Cerebellar cortex (tissue), 1 donor: ENCODE measurements at places on chromosomes 11 and 22.

DNA sequence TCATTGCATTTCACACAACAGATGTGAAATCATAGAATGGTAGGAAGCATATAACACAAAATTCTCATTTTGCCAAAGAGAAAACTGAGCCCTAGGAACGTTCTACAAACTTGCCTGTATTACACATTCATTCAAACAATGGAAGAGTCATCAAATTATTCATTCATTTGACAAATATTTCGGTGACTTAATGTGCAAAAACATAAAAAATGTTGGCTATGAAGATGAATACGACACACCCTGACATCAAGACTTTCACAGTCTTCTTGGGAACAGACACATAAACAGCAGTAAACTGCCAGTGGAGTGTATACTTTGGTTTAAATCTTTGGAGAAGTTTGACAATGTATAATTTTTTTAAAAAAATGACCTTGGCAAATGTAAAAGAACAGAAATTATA lies 20.4 kb upstream of the C11orf87 start:
- no peak for DNase-seq

DNA sequence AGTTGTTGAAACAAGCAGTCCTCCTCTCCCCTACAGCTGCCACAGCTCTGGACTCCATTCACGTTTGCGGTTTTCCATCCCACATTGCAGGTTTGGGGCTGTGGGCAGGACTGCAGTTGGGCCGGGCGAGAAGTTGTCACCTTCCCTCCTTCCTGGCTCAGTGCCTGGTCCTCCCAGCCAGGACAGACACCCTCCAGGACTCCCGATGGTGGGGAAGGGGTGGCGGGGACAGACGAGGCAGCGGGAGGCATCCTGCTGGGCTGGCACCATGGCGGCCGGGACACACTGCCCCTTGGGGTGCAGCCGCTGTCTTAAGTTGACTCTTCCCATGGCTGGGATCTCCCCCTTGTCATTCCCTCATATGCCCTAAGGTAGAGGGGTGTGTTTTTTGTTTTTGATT lies 615.2 kb downstream of the BRD1 start:
- DNase-seq = no peak

- DNase-seq = no peak
Observed at GRCh38 chr11:8640267-8640906, 42.1 kb downstream of the TRIM66 start.

GRCh38 chr11:33825854-33826560 lies 51.7 kb upstream of the FBXO3 start:
- DNase-seq = no peak

DNA sequence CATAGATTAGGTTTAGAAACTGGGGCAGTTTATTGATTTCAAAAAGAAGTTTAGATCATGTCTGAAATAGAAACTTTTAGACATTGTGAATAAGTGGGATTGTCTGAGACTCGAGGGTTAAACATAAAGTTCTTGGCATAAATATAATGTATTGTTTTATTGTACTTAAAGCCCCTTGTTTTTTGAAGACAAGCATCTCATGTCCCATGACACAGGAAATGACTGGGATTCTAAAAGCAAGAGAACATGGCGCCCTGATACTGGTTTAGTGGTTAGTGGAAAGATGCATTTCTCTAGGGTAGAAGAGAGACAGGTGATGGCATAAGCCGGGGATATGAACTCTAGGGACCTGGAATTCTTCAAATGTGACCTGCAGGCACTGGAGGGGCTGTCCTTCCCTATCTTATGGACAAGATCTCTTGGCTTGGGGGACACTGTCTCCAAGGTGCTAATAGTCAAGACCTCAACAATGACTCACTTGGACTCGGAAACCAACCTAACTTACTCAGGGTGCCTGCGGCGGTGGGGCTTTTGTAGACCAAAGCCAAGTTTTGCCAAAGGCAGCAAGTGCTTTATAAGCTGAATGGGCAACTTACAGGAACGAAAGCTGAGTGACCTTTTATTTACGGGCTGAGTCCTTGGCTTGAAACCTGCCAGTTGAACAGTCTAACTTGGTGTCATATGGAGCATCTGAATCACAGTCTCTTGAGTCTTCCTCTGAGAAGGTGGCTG lies 48.2 kb downstream of the UBASH3B start:
- no peak for DNase-seq

- no peak for DNase-seq
Observed at GRCh38 chr11:88102598-88102934, 72.7 kb downstream of the RAB38 start.

GRCh38 chr11:81039916-81040524 lies 1599.2 kb upstream of the TENM4 start:
- no peak for DNase-seq

GRCh38 chr11:84817998-84818397 lies 809.1 kb downstream of the DLG2 start:
- no peak for DNase-seq

- no peak for DNase-seq
Observed at GRCh38 chr11:112852143-112852866, 108.9 kb upstream of the NCAM1 start.

GRCh38 chr11:12372111-12372510 lies 5.3 kb upstream of the PARVA start:
- DNase-seq = no peak

GRCh38 chr22:43995057-43995685 lies 28.9 kb upstream of the PARVB start:
- no peak for DNase-seq

DNA sequence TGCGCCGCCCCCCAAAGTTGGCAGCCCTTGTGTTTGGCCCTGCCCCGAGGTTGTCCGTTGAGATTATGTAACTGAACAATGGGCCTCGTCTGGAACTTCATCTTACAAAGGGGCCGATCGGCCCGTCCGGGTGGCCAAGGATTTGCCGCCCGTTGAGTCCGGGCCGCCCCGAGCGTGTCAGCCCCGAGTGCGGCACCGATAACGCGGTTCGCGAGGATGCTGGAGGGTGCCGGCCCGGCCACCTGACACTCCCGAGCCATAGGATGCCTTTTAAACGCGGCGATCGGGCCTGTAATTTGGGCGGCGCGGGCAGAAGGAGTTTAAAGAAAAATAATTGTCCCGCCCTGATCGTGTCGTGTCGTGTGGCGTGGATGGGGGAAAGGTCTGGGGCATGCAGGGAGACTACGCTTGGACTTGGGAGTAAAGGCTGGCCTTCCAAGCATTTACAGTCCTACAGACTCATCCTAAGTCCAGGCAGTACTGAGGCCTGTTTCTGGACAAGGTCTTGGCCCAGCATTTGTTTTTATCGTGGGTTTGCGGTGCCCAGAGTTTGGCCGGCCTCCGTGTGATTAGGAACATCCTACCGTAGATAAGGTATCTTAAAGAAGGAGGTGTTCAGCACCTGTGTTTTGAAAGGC lies 1.3 kb downstream of the WEE1 start:
- peak; percentile 36 for DNase-seq

DNA sequence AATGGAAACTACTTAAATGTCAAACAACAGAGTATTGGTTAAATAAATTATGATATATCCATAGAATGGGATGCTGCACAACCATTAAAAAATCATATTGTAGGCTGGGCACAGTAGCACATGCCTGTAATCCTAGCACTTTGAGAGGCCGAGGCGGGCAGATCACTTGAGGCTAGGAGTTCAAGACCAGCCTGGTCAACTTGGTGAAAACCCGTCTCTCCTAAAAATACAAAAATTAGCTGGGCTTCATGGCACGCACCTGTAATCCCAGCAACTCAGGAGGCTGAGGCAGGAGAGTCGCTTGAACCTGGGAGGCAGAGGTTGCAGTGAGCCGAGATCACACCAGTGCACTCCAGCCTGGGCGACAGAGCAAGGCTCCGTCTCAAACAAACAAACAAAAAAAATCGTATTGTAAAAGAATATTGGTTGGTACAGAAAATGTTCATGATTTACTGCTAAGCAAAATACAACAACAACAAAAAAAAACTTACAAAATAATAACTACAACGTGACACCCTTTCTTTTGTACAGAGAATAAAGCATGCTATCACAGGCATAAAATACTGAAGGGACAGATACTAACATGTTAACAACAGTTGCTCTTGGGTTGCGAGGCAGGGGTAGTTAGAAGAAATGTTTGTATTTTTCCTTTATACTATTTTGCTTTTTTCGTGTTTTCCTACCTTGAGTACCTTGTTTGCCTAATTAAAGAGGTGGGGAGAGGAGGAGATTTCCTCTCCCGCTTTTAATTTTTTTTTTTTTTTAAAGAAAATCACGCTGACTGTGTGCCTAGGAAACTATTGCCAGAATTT lies 21.3 kb upstream of the RRAS2 start:
- DNase-seq = no peak

GRCh38 chr11:69354545-69354897 lies 60.6 kb downstream of the MYEOV start:
- no peak for DNase-seq

DNA sequence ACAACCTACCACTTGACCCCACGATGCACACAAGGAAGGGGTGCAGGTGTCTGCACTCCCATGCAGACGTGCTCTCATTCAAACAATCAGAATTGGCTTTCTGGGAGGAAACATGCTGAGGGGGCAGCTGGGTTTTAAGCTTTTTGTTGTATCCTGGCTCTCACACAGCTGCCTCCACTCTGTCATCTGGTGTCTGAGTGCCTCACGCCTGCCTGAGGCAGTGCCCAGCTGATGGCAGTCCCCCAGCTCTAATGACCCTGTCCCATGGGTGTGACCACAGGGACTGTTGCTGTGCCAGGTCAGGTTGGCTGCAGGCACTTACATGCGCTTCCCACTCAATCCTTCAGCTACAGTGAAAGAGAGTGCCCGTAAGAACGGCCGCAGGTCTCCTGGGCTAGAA lies 53.7 kb downstream of the ARFGAP3 start:
- DNase-seq = no peak

- peak; percentile 33 for DNase-seq
Observed at GRCh38 chr11:13962562-13963168, at the start of gene SPON1. TSS of gene SPON1 (plus strand) at chr11:13962723. CDS start at chr11:13962905, 182 bp downstream.

DNA sequence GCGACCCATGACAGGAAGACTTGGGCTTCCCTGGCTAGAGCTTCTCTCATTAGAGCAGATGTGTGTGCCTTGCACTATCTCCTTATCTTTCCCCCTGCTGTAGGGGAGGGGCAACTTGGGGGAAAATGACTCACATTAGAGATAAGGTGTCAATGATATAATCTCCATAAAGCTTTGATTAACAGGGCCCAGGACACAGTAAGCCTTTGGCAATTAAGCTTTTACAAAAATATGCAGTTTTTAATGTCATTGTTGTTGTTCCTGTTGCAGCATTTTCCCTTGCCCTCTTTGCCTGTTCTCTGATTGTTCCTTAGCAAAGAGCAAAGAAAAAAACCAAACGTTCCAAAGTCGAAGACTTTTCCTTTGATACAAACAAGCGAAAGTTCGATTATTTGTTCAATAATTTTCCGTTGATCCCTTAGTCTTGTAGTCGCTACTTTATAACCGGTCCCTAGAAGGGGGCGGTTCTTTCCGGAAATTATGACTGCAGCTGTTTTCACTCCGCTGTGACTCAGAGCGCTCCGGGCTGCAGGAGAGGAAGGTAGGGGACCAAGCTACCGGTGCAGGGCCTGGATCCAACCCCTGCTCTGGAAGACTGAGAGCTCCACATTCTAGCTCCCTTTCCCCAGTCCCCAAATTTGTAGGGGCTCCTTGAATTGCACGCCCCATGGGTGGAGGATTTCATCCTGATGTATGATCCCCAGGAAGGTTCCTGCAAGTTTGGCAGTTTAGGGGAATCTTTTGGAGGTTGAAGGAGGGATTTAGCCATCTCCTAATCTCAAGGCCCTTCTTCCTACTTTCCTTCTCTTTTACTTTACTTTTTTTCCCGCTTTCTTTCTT lies at the start of gene VWA5A:
VWA5A (plus strand) TSS at position 509 of the 840 bp plus-strand sequence. CDS start 2,062 bp downstream, outside the sequence.
- DNase-seq = peak; percentile 16

DNA sequence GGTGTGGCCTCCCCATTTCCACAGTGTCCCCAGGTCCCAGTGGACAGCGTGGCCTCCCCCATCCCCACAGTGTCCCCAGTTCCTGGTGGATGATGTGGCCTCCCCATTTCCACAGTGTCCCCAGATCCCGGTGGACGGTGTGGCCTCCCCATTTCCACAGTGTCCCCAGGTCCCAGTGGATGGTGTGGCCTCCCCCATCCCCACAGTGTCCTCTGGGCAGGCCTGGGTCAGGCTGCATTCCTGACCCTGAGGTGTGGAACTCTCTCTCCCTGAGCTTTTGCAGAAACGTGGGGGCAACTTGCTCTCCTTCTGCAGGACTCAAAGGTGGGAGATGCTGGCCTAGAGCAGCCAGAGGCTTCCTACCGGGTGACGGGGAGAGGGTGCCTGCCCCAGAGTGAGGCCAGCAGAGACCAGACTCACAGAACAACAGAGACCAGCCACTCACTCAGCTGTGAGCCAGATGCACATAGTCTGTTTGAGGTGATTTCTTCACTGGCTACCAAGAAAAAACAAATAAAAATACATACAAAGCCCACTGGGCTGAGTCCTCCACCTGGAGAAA lies 85.8 kb upstream of the FGF3 start:
- DNase-seq = no peak

GRCh38 chr22:24393012-24393559 lies 34.3 kb upstream of the ADORA2A start:
- DNase-seq = no peak

DNA sequence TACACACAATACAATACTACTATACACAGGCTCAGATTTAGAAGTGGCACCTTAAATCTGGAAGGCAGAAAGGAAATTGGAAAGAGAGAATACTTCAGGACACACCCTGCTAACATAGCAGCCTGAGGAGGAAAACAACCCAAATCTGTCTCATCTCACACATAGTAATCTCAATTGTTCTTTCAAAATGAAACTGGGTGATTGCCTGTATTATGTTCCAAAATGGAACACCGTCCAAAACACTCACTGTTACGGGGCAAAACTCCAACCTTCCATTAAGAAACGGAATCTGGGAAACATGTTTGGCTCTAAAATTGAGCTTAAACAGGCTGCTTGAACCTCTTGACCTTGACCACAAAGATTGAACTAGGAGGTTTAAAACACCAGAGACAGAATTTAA lies 572.6 kb downstream of the OPCML start:
- peak; percentile 70 for DNase-seq

DNA sequence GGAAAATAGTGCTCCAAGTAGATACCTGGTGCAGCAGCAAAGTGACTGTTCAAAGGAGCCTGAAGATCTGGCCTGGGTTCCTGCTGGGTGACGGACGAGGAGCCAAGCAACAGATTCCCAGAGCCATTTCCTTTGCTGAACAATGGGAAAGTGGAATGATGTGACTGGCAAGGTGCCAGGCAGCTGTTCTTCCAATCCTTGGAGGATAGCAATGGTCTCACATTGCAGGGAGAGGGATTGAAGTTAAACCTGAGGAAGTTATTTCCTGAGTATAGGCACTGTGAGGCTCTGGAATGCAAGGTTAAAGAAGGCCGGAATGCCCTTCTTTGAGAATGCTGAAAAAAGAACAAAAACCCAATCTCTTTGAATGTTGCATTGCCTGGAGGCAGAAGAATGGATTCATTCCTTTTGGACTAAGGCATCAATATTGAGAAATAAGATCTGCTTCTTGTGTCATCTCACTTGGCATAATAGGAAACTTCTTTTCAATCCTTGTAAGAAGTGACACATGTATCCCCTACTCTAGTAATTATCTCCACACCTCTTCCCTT lies 223.8 kb downstream of the BLID start:
- no peak for DNase-seq

- DNase-seq = no peak
Observed at GRCh38 chr11:128670631-128671030, 23.2 kb upstream of the FLI1 start.
